Left renal pelvis (tissue), 4 donors: ENCODE measurements at places on chromosomes 11 and 22. TPM values are rescaled to one million over a fixed set of nuclear protein-coding genes. Genes with fewer than 3 reads are reported as not detected.

- DNase-seq: no peak
These were observed 3.5 kb downstream of the CNTF start for GRCh38 chr11:58625826-58626460.

DNA sequence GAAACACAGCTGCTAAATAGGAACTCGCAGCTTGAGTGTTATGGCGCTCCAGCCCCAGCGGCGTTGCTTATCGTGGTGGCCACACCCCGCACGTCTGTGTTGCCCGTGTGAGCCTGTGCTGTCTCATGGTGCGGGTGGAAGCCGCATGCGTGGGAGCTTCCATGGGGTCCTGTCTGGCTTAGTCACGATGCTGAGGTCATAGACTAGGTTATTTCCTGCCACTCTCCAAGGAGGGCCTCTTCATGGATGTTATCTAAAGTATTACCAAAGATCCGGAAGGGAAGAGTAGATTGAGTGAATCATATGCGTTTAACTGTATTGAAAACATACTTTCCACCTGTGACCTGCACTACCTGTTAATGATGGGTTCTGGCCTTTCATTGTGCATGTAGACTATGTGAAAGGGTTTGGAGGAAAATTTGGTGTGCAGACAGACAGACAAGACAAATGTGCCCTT lies 21.7 kb downstream of the CTTN start:
- no peak for DNase-seq

The ZNF408 gene
- 11.0 TPM for polyA plus RNA-seq

- no peak for DNase-seq
These were observed 115.9 kb downstream of the ARFGAP2 start for GRCh38 chr11:47060807-47061206.

DNA sequence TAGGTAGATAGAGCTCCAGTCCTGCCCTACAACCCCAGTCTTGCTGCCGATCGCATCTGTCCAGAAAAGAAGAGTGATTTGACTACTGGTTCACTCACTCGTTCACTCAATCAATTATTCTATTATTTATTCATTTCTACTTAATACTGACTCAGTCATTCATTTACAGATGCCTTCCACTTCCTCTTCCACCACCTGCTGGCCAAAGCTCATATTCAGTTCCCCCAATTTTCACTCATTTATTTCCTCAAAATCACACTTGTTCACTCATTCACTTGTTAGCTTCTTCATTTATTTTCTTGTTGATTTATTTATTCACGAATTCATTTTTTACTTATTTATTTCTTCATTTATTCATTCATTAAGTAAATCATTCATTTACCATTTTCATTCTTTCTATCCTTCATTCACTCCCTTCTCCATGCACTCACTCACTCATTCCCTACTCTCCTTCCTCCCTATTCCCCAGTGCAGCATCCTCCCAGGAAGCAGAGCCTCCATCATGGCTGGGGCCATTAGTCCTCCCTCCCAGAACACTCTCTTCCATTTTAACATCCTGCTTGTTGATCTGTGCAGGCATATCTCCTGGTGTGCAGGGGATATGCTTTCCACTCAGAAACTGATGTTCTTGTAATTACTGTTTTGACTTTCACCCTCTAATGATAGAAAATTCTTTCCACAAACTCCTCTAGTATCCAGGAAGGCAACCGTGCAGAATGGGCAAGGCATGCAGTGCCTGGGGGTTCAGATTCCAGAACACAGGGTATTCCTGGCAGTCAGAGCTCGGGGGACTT lies 281.0 kb downstream of the TENM4 start:
- no peak for DNase-seq

GRCh38 chr22:36929621-36930020 lies 16.2 kb downstream of the CSF2RB start:
- no peak for DNase-seq

GRCh38 chr22:38853196-38853651 lies 9.4 kb upstream of the NPTXR start:
- DNase-seq: no peak

- no peak for DNase-seq
These were observed 7.5 kb downstream of the DIXDC1 start for GRCh38 chr11:111944651-111945051.

- DNase-seq: peak; percentile 96
These were observed at the start of gene DEAF1 for GRCh38 chr11:694563-695287. Gene DEAF1, minus strand, starts transcription at chr11:695222. Its CDS starts 175 bp downstream, at chr11:695047.

- no peak for DNase-seq
These were observed 445.7 kb downstream of the AASDHPPT start for GRCh38 chr11:106523171-106523570.

DNA sequence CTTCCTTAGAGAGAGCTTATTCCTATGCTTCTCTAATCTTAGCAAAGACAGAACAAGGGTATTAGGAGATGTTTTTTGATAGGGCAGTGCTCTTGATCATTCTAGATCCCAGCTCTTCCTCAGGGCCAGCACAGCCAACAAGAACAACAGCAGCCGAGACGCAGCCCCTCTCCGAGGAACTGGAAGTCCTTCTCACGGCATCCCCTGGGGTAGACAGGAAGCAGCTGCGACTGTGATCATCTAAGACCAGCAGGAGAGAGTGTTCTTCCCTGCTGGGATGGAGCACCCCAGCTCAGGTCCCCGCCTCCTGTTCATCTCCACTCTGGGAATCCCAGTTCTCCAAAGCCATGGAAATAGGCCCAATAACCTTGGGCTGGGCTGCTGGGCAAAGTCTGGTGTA lies 29.6 kb downstream of the IRAG1 start:
- no peak for DNase-seq

The GGTLC2 gene
- polyA plus RNA-seq: 0.26 TPM

The APOA4 gene
- polyA plus RNA-seq: not detected

The E2F8 gene
- 8.5 TPM for polyA plus RNA-seq

DNA sequence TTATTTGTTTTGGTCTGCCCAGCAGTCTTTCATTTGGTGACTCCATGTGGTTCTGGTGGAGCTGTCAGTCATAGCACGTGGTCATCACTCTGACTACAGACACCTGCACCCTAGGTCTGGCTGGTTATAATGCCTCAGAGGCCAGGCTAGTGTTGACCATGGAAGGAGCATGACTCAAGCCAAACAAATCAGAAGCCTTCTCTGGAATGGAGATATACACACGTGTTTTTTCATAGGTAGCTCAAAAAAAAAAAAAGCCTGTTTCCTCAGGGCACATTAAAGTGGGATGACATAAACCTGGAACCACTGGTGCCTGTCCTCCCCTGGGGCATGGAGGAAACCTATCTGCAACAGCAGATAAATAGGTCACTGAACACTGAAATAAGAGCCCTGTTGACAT lies 8.1 kb upstream of the PLAAT3 start:
- no peak for DNase-seq

GRCh38 chr11:47467357-47467756 lies 18.4 kb upstream of the RAPSN start:
- no peak for DNase-seq

- DNase-seq: no peak
These were observed 34.6 kb downstream of the EHF start for GRCh38 chr11:34655335-34656008.

The MMP8 gene
- polyA plus RNA-seq: 0.11 TPM

GRCh38 chr11:7849018-7849417 lies 52.3 kb upstream of the OR5P2 start:
- DNase-seq: no peak

DNA sequence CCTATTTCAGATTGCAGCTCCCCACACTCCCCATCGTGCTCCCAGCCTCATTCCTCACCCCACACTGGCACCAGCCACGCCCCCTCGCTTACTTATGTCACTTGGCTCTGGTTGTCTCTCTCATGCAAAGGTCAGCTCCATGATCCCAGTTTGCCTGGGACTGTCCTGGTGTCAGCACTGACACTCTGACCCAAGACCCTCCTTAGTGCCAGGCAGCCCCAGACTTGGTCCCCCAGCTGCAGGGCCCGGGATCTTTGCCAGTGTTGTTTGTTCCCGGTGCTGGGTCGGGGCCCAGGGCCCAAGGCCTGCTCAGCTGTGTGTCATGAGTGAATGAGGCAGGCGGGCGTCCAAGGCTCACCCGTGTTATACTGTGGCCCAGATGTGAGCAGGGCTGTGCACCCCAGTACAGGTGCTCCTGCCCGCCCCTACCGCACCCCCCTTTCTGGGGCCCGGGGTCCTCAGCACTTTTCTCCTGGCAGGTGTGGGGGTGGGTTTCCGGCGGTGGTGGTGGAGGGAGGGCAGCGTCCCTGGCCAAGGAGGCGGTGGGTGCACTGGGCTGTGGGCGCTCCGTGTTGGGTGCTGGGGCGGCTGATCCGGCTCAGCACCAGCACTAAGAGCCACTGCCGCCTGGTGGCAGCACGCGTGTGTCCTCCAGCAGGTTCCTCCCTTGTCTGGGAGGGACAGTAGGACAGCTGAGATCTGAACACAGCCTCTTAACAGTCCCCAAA lies 19.5 kb downstream of the IL17REL start:
- DNase-seq: no peak

- peak; percentile 89 for DNase-seq
These were observed at the start of gene RBFOX2 for GRCh38 chr22:36028646-36029405. Gene RBFOX2, minus strand, starts transcription at chr22:36028824. Its CDS starts 399 bp downstream, at chr22:36028425.

DNA sequence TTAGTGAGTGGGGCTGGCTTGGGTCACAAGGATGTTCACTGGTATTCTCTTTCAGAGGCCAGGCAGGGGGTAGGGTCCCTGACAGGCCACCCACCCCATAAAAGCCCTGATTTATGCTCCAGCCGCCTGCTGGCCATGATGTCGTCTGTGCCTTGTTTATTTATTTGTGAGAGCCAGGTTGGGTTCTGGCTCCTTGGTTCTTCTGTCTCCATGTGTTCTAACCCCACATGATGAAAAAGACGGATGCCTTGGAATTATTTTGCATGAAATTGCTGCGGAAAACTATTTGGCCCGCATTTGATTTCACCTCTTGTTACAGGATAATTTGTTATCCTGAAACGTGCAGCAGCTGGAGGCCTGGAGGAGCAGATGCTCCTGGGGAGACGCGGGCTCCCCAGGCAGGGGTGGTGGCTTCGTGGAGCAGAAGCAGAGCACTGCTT lies 46.3 kb upstream of the WNT11 start:
- no peak for DNase-seq

GRCh38 chr11:12330485-12331231 lies 46.7 kb upstream of the PARVA start:
- DNase-seq: no peak

DNA sequence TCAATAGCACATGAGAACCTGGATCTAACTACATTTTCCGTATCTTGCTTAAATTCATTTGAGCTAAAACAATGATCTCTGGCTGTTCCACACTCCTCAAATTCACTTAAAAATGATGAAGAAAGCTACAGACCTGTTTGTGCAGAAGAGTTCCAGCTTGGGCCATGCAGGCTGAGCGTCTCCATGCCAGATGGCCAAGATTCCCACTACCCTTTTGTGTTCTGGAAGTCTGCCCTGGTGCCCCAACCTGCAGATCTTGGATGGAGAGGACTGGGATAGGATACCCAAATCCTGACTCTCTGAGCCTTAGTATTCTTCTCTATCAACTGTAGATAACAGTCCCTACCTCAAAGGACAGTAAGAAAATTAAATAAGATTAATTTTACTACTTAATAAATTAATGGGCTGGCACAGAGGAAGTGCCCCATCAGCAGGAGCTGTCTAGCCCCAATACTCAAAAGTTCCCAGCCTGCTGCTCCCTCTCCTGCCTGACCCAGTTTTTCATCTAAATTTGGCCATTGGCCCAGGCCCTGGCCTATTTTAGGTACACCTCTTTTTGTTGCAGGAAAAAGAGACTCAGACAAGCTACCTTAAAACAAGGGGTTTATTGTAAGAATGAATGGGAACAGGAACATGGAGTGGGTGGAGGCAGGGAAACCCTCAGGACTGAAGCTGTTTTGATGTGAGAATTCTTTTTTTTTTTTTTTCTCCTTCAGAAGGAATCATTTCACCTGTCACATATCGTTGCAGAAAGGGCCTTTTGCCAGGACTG lies 81.4 kb upstream of the GRK3 start:
- DNase-seq: no peak

The OLFML1 gene
- polyA plus RNA-seq: 52.3 TPM

The MS4A6A gene
- polyA plus RNA-seq: 17.8 TPM

The VSIG2 gene
- polyA plus RNA-seq: 7.2 TPM

- no peak for DNase-seq
These were observed 20.7 kb downstream of the PIK3C2A start for GRCh38 chr11:17186932-17187692.

- no peak for DNase-seq
These were observed 7.8 kb downstream of the PHOX2A start for GRCh38 chr11:72236083-72236697.

The PANX3 gene
- not detected for polyA plus RNA-seq

GRCh38 chr11:124961972-124962609 lies 8.1 kb downstream of the CCDC15 start:
- DNase-seq: peak; percentile 27

GRCh38 chr11:104043142-104043541 lies 6.7 kb downstream of the DDI1 start:
- no peak for DNase-seq

DNA sequence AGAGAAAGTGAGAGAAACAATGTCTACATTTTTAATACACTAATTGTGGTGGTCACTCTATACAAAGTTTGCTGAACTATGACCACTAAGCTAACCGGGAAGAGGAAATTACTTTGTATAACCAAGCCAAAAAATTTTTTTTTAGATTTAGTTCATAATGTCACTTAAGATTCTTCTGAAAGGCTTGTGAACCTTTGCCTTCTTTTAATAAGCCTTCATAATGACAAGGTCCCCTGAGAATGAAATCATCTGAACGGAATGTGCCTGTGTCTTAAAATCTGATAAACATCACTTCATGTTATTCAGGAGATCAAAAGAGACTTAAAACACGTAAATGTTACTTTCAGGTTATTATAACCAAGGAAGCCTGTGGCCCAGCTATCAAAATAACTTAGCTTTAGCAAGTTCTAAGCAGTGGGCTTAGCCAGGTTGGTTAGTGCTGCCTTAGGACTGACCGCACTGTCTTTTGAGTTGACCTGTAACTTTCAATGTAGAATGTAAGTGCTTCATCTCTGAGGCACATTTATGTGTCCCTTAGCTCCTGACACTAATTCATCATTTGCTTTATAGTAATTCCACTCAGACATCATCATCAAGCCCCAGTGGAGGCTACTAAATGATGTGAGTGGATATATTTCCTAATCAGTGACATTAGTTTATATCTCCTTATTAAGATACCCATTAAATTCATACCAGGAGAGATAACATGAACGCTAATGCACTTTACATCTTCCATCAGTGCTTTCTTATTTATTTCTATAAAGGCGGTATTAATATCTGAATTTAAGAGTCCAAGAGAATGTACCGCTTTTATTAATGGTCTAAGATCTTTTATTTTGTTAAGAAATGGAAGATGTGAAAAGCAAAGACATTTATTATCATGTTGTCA lies 122.5 kb downstream of the WNT11 start:
- no peak for DNase-seq

- DNase-seq: no peak
These were observed 3.3 kb upstream of the ABCG4 start for GRCh38 chr11:119145551-119145950.
